Mesothelial cell of epicardium (in vitro differentiated cells): ENCODE measurements at places on chromosomes 6 and 20.
A peak's percentile ranks its signal among the peaks of the same experiment; 100 is the strongest.

GRCh38 chr6:99390896-99391295 lies 3.1 kb downstream of the COQ3 start:
- DNase-seq: no peak
- H3K4me1 ChIP-seq: peaks cover 10% of the 10 kb centered on the region
- H3K27ac ChIP-seq: no peak overlapping the region
- no peaks in the 10 kb centered on the region for H3K27me3 ChIP-seq
- no peak overlapping the region for H3K4me3 ChIP-seq

DNA sequence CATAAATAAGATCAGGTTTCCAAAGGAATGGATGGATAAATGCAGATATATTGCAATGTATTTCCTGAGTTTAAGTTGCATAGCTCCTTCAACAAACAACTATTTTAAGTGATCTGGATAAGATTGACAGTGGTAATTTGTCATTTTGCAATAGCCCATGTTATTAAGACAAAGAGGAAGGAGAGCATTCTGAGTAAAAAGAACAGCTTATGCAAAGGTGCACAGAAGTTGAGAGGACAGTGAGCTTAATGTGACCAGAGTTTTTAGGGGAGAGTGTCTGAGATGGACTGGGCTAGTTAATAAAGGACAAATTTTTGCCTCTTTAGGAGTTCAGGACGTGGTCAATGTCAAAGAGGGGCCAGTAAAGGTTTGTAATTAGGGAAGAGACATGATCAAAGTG lies 48.8 kb upstream of the FBXO30 start:
- no peak overlapping the region for H3K27ac ChIP-seq
- peaks cover 18% of the 10 kb centered on the region for H3K36me3 ChIP-seq
- no peak overlapping the region for H3K4me3 ChIP-seq
- no peaks in the 10 kb centered on the region for H3K27me3 ChIP-seq
- DNase-seq: no peak

DNA sequence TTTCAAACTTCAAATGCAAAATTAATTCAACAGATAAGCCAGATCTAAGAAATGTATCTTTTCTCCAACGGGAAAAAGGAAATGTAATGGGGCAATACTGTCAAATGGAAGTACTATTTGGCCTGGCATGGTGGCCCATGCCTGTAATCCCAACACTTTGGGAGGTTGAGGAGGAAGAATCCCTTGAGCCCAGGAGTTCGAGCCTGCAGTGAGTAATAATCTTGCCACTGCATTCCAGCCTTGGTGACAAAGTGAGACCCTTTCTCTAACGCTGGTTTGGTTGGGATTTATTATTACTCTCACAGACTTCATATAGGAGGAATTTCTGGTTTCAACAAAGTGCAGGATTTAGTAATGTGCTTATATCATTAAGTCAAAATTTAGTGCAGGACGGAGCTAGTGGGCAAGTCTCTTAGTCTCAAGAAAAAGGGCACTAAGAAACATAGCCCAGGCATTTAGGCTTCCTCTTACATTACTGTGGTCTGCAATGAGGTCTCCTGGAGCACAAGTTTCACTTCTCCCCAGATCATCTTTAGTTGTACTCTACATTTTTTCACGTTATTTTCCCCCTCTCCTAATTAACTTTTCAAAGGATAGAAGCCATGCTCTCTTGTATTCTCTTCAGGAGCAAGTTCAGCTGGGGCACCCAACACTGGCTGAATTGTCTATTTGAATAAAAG lies 23.1 kb downstream of the TRIM27 start:
- no peak for DNase-seq
- peaks cover 6% of the 10 kb centered on the region for H3K4me1 ChIP-seq
- peaks cover 24% of the 10 kb centered on the region for H3K36me3 ChIP-seq
- H3K4me3 ChIP-seq: no peak overlapping the region
- peak overlapping the region; percentile 3 for H3K27ac ChIP-seq

DNA sequence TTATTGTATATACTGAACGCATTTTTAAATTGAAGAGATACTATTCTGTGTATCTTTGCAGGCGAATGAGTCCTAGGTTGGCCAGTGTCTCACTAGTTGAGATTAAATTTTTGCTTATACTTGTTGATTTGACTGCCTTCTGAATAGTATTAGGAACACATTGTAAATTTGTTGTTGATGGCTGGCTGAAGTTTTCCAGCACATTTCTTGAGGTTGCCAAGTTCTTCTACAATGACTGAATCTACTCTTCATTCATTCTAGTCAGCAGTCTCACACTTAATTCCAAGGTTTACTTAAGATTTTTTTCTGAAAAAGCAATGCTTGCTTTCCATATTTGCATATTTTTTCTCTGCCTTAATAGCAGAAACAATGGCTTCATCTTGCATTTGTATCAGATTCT lies 151.7 kb downstream of the ZFAND3 start:
- no peak overlapping the region for H3K4me3 ChIP-seq
- no peak for DNase-seq
- H3K4me1 ChIP-seq: peaks cover 2% of the 10 kb centered on the region
- H3K27ac ChIP-seq: peak overlapping the region; percentile 18
- H3K36me3 ChIP-seq: peaks cover 43% of the 10 kb centered on the region

DNA sequence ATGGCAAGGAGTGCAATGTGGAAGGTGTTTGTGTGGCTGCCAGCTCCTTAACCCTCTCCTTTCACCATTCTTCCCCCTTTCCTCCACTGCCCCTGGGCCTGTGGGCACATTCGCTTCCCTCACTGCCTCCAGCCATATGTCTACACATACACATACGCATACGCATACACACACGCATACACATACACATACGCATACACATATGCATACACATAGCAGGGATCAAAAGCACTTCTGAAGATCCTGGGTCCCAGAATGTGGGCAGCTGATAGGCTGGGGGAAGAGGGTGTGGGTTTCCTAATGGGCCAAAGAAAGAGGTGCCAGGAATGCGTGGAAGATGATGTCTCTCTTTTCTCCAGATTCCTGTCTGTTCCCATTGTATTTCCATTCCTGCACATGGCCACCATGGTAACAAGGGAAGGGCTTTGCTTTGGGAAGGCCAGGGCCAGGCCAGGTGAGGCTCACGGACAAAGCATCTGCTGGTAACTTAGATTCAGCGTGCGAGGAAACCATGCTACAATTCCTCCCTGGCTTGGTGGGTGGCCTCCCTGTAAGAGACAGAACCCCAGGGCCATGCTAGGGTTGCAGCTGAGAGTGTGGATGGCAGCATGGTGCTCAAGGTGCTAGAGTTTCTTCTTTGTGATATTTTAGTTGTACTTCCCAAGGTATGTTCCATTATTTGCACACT lies 44.8 kb upstream of the GTSF1L start:
- no peaks in the 10 kb centered on the region for H3K36me3 ChIP-seq
- no peaks in the 10 kb centered on the region for H3K4me1 ChIP-seq
- H3K4me3 ChIP-seq: no peak overlapping the region
- no peak overlapping the region for H3K27ac ChIP-seq
- DNase-seq: no peak

GRCh38 chr20:53964501-53965253 lies 105.7 kb downstream of the BCAS1 start:
- no peaks in the 10 kb centered on the region for H3K36me3 ChIP-seq
- H3K4me3 ChIP-seq: no peak overlapping the region
- no peak overlapping the region for H3K27ac ChIP-seq
- no peak for DNase-seq

DNA sequence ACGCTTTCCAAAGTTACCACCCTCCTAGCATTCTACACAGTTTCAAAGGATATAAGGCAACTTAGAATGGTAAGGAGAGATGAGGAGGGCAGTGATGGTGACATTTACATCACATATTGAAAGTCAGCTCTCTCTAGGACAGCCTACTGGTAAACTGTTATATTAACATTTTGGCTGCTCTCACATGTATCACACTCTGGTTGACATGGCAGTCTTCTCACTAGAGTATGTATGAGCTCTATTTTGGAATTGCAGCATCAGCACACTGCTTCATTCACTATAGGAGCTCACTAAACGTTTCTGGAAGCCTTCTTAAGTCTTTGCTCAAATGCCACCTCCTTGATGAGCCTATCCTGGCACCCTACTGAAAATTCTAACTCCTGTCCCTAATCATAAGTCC lies 135.7 kb upstream of the ENPP5 start:
- peaks cover 11% of the 10 kb centered on the region for H3K4me1 ChIP-seq
- DNase-seq: no peak

DNA sequence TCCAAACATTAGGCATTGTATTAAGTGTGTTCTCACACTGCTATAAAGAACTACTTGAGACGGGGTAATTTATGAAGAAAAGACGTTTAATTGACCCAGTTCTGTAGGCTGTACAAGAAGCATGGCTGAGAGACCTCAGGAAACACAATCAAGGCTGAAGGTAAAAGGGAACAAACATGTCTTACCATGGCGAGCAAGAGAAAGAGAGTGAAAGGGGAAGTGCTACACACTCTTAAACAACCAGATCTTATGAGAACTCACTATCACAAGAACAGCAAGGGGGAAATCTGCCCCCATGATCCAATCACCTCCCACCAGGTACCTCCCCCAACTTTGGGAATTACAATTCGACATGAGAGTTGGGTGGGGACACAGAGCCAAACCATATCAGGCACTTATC lies 86.6 kb upstream of the TOP1 start:
- H3K4me3 ChIP-seq: no peak overlapping the region
- no peak for DNase-seq
- H3K4me1 ChIP-seq: peaks cover 11% of the 10 kb centered on the region
- H3K27ac ChIP-seq: no peak overlapping the region
- H3K27me3 ChIP-seq: peaks cover 8% of the 10 kb centered on the region

GRCh38 chr20:59785669-59785959 lies 147.8 kb downstream of the SYCP2 start:
- no peak overlapping the region for H3K27ac ChIP-seq
- no peaks in the 10 kb centered on the region for H3K36me3 ChIP-seq
- peaks cover 55% of the 10 kb centered on the region for H3K27me3 ChIP-seq
- peak; percentile 25 for DNase-seq

- peaks cover 11% of the 10 kb centered on the region for H3K4me1 ChIP-seq
- H3K27me3 ChIP-seq: no peaks in the 10 kb centered on the region
- H3K4me3 ChIP-seq: no peak overlapping the region
Measured at GRCh38 chr6:126069449-126069848, 83.1 kb downstream of the TRMT11 start.

DNA sequence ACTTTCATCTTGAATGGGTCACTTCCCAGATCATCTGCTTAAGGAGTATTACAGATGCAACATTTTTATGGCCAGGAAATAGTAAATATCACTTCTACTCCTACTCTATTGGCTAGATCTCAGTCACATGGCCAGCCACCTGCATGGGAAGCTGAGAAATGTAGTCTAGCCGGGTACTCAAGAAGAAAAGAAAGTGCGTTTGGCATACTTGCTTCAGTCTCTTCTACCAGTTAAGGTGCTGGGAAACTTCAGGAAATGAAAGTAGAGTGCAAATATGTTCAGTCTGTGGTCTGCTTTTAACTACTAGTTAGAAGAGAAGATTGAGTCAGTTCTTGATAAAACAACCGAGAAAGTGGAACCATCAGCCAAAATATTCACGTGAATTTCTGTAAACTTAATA lies 129.2 kb downstream of the PDSS2 start:
- peaks cover 2% of the 10 kb centered on the region for H3K36me3 ChIP-seq
- H3K27ac ChIP-seq: no peak overlapping the region
- H3K4me1 ChIP-seq: no peaks in the 10 kb centered on the region
- no peaks in the 10 kb centered on the region for H3K27me3 ChIP-seq
- H3K4me3 ChIP-seq: no peak overlapping the region

DNA sequence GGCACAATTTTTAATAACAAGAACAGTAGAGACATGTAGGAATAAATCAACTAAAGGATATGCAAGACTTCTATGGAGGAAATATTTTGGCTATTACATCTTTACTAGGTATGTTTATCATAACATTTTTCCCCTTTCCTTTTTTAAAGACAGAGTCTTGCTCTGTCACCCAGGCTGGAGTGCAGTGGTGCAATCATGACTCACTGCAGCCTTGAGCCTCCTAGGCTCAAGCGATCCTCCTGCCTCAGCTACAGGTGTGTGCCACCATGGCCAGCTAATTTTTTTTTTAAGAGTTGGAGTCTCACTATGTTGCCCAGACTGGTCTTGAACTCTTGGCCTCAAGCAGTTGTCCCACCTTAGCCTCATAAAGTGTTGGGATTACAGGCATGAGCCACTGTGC lies 37.0 kb downstream of the AKAP7 start:
- peaks cover 6% of the 10 kb centered on the region for H3K36me3 ChIP-seq
- no peak for DNase-seq

DNA sequence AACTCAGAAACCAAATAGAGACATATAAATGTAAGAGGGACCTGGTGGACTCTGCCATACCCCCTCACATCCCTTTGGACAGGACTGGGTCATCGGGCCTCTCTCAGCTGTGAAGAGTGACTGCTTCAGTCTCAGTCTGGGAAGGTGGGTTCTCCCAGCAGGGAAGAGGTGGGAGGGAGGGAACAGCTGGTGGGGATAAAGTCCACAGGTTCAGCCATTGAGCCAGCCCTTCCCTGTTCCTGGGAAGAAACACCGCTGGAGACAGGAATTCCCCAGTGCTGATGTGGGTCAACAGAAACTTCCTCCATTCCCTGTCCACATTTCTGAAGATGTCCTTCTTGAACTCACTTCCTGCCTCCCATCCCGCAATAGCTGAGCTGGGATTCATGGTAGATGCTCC lies 209.2 kb upstream of the PMEPA1 start:
- no peak overlapping the region for H3K27ac ChIP-seq
- H3K4me3 ChIP-seq: no peak overlapping the region
- H3K36me3 ChIP-seq: no peaks in the 10 kb centered on the region
- no peaks in the 10 kb centered on the region for H3K4me1 ChIP-seq
- DNase-seq: no peak

DNA sequence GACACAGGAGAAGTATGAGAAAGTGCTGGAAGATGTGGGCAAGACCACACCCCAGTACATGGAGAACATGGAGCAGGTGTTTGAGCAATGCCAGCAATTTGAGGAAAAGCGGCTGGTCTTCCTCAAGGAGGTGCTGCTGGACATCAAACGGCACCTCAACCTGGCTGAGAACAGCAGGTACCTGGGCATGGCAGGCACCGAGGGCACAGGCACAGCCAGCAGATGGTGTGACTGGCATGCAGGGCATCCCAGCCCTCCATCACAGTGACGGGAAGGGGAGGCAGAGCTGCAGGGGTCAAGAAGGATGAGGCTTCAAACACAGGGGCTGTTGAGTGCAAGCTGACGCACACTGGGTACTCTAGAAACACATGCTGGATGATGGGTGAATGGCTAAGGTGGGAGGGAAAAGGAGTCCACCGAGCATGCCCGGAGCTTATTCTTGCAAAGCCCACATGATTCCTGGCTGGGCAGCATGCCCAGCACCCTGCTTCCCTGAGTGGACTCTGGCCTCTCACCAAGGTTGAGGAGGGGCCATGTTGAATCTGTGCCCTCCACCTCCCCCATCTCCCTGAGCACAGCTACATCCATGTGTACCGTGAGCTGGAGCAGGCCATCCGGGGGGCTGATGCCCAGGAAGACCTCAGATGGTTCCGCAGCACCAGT lies 26.3 kb downstream of the SPDEF start:
- no peaks in the 10 kb centered on the region for H3K36me3 ChIP-seq
- DNase-seq: no peak
- no peak overlapping the region for H3K4me3 ChIP-seq
- H3K27ac ChIP-seq: no peak overlapping the region
